Stimulated activated CD8-positive, alpha-beta memory T cell treated with anti-CD3 and anti-CD28 coated beads, Interleukin-4, amount 100 ng/mL, for 4 hours (primary cell): ENCODE measurements at places on chromosomes 6 and 20.

GRCh38 chr20:61057443-61058121 lies 194.5 kb upstream of the CDH4 start:
- no peak for DNase-seq

DNA sequence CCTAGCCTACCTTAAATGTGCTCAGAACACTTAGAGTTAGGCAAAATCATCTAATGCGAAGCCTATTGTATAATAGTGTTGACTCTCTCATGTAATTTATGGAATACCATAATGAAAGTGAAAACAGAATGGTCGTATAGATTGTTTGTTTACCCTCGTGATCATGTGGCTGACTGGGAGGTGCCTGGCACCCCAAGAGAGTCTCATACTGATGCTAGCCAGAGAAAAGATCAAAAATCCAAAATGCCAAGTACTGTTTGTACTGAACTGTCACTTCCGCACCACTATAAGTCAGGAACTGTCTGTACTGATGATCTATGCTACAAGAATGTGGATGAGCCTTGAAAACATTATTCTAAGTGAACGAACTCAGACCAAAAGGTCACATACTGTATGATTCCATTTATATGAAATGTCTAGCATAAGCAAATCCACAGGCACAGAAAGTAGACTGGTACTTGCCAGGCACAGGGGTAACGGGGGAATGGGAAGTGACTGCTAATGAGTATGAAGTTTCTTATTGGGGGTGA lies 22.4 kb downstream of the ZMYND8 start:
- no peak for DNase-seq

DNA sequence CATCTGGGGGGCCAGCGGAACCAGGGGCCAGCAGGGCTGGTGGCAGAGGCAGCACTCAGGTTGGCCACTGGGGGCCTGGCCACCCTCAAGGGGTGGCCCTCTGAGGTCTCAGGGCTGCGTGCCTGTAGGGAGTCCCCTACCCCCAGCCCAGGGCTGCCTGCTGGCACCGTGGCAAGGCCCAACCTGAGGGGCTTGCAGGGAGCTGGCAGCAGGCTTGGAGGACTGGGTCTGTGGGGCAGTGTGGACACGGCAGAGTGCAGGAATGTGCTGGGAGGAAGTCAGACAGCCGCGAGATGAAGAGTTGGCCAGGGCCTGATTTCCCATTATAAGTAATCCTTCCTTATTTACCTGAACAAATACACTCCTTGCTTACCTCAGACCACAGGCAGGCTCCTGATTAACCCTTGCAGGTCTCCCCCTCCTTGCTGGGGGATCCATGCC lies at the start of gene SPDEF:
TSS of gene SPDEF (minus strand) at position 299 of the 441 bp plus-strand sequence. CDS start 11,874 bp downstream, outside the sequence.
- DNase-seq, result no peak

- no peak for DNase-seq
These were observed 16.9 kb upstream of the SNAI1 start for GRCh38 chr20:49965781-49966305.

GRCh38 chr6:71810880-71811279 lies 75.5 kb upstream of the RIMS1 start:
- no peak for DNase-seq

GRCh38 chr6:41455410-41455809 lies 90.8 kb upstream of the FOXP4 start:
- DNase-seq, result no peak

- DNase-seq, result no peak
These were observed 278.2 kb downstream of the CDC5L start for GRCh38 chr6:44665683-44666082.

GRCh38 chr20:32249030-32249738 lies 28.3 kb upstream of the KIF3B start:
- DNase-seq, result no peak

DNA sequence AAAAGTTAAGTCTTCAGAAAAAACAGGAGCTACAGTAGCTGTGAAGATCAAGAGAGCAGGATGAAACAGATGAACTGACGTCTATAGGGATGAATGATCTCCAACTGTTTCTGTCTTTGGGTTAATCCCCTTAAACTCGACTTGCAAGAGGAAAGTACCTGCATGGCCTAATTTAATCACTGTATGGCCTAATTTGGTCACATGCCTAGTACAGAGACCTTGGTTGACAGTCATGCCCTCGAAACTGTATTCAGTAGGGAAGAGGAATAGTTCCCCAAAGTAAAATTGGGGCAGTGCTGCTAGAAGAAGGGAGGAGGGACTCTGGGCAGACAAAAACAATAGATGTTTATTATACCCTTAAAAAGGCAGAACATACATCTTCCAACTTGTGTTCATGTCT lies 10.0 kb upstream of the SMAP1 start:
- no peak for DNase-seq

- DNase-seq, result no peak
These were observed 1.2 kb upstream of the ZSCAN31 start for GRCh38 chr6:28337121-28337520.

DNA sequence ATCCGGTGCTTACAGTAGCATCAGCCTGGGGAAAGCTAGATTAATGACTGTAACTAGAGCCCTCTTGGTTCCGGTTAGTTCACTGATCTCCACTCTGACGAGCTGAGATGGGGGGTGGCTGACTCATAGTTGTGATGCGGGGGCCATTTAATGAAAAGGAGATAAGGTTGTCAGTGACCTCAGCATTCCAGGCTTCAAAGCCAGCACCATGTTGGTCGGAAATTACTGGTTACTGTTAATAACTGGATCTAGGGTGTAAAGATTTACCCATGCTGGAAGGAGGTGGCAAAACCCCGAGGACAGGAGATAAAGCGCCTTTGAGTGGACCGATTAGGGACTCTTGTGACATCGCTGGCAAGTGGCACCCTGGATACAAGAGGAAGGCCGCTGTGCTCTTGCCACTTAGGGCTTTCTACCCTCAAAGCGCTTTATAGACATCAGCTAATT lies 21.1 kb downstream of the FOXC1 start:
- DNase-seq, result no peak

GRCh38 chr20:61127311-61128039 lies 124.6 kb upstream of the CDH4 start:
- DNase-seq, result no peak
